ENCODE measurements at places on chromosomes 11 and 22.
A peak's percentile ranks its signal among the peaks of the same experiment; 100 is the strongest.

DNA sequence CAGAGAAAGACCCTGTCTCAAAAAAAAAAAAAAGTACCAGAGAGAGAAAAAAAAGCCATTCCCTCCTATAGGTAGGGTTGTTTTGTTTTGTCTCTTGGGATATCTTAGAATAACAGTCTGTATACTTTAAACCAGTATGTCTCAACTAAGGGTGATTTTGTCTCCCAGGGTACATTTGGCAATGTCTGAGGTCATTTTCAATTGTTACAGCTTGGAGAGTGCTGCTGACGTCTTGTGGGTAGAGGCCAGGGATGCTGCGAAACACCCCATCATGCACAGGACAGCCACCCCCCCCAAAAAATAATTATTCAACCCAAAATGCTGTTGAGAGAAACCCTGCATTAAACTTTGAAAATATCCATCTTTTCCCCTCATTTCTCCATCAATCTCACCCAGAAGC, 56.1 kb upstream of the CRTAM start:
- DNase-seq: no peak

- peak; percentile 19 for DNase-seq
These were observed 12.3 kb downstream of the MB start for GRCh38 chr22:35604621-35605368.

DNA sequence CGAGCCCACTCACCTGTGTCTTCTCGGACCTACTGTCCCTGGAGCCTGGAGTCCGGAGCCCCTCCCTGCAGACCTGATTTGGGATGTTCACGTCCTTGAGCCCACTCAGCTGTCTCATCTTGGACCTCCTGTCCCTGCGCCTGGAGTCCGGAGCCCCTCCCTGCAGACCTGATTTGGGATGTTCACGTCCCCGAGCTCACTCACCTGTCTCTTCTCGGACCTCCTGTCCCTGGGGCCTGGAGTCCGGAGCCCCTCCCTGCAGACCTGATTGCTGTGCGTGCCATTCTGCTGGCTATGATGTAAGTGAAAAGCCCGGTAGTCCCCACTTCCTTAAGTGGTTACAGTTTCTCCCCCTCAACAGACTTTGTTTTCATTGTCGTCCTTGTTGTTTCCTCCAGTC, 867.1 kb downstream of the BRD1 start:
- DNase-seq: no peak

GRCh38 chr11:94794287-94795168, 26.4 kb downstream of the AMOTL1 start:
- no peak for DNase-seq

DNA sequence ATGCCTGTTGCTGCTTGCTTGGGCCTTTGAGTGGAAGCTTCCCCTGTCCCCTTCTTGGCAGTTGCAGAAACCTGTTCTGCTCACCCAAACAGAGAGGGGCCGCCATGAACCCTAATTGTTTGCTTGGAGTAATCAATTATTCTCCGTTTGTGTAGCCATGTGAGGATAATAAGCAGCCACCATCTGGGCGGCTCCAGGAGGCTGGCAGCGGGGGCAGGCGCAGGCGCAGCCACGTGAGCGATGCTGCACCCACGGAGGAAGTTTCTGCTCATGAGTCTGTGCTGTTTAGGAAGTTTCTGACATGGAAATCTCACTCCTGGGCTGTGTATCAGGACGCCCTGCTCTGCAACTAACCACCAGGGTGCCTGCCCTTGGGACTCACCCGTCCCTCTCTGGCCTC, 90.1 kb downstream of the MPPED1 start:
- DNase-seq: no peak

Data from stimulated activated naive CD4-positive, alpha-beta T cell treated with Interleukin-2 at 50 U/mL for 16 hours (primary cell).